ENCODE measurements at places on chromosomes 16 and 17.

GRCh38 chr17:50130559-50131305 lies 772 bp upstream of the SAMD14 start:
- no peak for DNase-seq

DNA sequence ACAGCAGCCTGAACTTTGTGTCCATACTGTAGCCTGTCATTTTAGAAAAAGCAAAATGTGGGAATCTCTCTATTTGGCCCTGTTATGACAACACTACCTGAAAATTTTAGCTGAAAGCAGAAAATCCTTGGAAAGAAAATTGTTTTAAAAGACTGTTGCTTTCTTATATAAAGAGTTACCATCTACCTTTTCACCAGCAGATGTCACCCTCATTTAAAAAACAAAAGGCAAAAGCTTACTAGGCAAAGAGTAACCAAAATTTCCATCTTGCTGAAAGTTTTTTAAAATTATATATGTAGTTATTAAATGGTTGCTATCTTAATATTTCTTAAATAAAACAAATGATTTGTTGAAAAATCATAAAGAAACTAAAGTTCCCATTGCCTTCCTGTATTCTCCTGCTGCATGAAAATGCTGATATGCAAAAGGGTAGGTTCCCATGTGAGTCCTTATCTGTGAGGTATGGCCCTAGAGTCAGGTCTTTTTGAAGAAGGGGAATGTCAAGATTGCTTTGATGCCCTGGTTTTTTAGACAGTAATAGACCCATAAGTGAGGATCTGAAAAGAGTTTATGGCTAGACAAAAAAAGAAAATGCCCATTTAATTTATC lies 61.0 kb downstream of the TNRC6C start:
- DNase-seq: peak; percentile 8

GRCh38 chr16:79844603-79845002 lies 244.1 kb upstream of the MAF start:
- no peak for DNase-seq

DNA sequence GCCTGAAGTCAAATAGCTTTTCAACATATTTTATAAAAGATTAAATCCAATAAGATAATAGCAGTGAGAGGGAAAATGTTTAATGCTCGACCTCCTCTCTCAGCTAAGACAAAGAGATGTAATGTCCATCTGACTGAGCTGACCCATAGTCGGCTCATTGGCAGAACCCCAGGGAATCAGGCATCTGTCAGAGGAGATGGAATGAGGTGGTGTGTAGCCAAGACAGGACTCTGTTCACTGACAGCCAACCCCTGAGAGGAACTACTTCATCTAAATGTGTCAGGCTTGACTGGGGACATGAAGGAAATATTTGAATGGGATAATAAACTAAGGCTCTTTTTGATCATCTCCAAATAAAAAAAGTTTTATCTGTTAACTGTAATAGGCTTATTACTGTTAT lies 188.0 kb downstream of the CDH11 start:
- no peak for DNase-seq

GRCh38 chr17:45129426-45129939 lies 2.8 kb downstream of the PLCD3 start:
- DNase-seq: no peak

GRCh38 chr17:50918933-50919296 lies 52.8 kb upstream of the TOB1 start:
- DNase-seq: no peak

DNA sequence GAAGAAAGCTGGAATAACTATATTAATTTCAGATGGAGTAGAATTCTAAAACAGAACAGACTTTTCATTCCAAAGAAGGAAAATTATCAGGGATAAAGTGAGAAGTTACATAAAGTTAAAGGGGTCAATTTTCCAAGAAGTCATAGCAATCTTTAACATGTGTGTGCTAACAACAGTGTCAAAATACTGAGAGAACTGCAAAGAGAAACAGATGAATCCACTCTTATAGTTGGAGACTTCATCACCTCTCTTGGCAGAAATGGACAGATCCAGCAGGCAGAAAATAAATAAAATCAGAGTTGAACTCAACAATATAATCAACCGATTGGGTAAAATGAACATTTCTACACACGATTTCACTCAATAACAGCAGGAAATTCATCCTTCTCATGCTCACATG lies 5.4 kb downstream of the ABCA9 start:
- no peak for DNase-seq

DNA sequence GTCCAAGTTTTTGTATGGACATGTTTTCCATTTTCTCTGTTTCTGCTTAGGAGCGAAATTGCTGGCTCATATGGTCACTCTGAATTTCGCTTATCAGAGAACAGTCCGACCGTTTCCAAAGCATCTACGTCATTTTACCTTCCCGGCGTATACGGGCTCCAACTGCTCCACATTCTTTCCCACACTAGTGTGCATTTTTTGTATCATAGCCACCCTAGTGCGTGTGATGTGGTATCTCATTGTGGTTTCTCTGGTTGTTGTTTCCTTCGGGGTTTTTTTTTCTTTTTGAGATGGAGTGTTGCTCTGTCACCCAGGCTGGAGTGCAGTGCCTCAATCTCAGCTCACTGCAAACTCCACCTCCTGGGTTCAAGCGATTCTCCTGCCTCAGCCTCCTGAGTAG lies 31.0 kb upstream of the BHLHA9 start:
- no peak for DNase-seq

DNA sequence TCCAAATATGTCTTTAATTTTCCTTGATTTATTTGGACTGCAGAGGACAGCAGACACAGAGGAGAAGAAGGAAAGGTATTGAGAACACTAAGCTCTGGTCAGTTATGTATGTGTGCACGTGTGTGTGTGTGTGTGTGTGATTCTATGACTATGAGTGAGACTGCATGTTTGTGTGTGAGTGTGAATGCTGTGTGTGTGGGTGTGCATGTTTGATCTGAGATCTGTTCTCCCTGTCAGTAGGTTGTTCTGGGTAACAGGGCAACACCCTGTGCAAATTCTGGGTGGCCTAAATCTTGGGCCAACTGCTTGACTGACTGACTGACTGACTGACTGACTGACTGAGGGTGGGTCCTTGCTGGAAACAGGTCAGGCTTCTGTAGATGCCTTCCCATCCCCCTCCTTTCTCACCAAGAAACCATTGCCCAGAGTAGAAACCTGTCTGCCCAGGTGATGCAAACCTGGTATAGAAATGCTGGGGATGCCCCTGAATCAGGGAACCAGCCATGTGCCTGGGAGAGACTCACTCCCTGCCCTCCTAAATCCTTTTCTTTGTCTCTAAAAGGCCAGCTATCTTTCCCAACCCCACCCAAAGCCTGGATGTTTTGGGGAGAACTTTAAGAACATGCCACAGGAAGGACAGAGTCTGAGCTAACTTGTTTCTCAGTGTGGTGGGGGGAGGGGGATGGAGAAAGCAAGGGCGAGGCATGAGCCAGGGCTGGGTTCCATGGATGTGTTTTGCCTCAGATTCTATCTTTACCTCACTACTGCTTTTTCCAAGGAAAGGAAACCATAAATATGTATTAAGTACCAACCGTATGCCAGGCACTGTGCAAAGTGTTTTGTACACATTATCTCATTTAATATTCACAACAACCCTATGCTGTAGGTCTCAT lies 4.5 kb upstream of the NR1D1 start:
- no peak for DNase-seq

- no peak for DNase-seq
Observed at GRCh38 chr17:81250286-81251093, 11.4 kb downstream of the NDUFAF8 start.

- no peak for DNase-seq
Observed at GRCh38 chr17:40464392-40464855, 21.2 kb downstream of the IGFBP4 start.

DNA sequence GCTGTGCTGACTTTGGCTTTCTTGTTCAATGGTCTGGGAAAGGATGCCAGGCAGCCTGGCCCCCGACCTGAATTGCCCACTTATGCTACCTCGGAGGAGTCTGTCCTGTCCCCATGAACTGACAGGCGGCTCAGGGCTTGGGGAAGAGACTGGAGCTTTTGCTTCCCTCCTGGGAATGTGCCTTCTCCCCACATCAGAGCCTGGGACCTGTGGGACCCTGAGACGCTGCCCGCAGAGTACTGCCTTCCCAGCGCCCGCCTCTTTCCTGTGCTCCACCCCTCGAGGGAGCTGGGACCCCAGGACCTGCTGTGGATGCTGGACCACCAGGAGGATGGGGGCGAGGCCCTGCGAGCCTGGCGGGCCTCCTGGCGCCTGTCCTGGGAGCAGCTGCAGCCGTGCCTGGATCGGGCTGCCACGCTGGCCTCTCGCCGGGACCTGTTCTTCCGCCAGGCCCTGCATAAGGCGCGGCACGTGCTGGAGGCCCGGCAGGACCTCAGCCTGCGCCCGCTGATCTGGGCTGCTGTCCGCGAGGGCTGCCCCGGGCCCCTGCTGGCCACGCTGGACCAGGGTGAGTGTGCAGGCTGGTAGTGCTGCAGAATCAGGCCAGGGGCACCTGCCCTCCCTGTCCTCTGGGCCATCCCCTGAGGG lies 18.5 kb downstream of the FCSK start:
- no peak for DNase-seq

DNA sequence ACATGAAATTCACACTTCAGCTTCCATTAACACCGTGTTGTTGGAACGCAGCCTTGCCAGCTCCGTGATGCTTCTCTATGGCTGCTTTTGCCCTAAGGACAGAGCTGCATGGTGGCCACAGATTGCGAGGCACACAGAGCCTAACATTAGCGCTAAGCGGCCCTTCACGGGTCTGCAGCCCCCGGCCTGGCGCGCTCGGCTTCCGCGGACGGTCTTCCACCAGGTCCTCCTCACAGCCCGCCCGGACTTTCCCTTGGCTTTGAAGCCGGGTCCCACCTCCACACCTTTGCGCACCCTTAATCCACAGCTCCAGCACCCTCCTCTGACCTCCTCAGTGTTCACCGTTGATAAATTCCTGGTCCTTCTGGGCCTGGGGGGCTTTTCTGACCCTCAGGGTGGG lies 19.6 kb downstream of the SCGB1C2 start:
- no peak for DNase-seq

GRCh38 chr16:54286366-54287130 lies at the start of gene IRX3:
Gene IRX3 (minus strand): TSS chr16:54286787. CDS start chr16:54286050, 737 bp downstream.
- DNase-seq: no peak

DNA sequence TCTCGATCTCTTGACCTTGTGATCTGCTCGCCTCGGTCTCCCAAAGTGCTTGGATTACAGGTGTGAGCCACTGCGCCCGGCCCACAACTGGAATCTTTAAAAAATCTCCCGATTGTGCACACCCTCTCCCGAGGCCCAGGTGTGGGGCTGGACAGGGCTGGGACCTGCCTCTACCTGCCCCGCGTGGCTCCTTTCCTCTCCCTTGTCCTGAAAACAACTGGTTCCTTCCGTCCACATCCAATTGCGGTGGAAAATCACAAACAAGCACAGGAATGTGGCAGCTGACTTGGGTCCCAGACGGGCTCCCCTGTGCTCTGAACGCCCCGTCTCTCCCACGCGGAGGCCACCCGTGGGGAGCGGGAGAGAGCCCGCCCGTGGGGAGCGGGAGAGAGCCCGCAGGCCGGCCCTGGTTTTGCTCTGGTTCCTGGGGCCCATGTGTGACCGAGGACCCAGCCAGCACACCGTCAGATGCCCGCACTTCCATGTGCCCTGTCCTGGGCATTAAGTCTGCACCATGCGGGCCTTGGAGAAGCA lies 3.0 kb upstream of the TMEM204 start:
- DNase-seq: no peak

DNA sequence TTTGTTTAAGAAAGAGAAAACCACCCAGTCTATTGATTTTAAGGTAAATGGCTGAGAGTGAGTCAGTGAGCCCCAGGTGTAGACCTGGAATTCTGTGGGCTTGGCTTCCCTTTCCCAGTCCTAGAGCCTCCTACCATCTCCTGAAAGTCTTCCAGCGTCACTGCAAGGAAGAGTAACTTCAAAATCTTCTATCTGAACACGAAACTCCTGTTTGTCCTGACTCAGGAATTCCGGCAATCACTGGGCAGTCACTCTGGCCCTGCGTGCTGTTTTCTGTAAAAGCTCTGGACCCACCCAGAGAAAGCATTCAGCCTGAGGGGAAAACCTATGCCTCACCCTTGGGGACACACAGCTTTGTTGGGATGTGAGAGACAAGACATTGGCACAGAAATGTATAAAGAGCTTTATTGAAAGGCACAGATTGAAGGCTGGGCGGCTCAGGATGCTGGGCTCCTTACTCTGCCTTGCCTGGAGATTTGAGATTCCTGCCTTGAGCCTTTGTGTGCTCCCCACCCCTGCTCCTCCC lies 15.9 kb downstream of the MINK1 start:
- no peak for DNase-seq

DNA sequence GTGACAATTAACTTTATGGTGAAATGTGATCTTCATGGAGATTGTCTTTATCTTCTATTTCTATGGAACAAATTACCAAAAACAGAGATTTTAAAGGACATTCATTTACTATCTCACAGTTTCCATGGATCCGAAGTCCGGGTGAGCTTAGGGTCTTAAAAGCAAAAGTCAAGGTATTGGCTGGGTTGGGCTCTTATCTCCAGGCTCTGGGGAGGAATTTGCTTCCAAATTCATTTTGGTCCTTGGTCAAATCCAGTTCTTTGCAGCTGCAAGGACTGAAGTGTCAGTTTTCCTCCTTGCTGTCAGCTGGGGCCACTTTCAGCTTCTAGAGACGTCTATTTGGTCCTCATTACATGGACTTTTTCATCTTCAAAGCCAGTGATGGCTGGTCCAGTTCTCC lies 395.8 kb upstream of the MAF start:
- no peak for DNase-seq

- DNase-seq: no peak
Observed at GRCh38 chr17:8272421-8272820, 16.0 kb upstream of the RANGRF start.

DNA sequence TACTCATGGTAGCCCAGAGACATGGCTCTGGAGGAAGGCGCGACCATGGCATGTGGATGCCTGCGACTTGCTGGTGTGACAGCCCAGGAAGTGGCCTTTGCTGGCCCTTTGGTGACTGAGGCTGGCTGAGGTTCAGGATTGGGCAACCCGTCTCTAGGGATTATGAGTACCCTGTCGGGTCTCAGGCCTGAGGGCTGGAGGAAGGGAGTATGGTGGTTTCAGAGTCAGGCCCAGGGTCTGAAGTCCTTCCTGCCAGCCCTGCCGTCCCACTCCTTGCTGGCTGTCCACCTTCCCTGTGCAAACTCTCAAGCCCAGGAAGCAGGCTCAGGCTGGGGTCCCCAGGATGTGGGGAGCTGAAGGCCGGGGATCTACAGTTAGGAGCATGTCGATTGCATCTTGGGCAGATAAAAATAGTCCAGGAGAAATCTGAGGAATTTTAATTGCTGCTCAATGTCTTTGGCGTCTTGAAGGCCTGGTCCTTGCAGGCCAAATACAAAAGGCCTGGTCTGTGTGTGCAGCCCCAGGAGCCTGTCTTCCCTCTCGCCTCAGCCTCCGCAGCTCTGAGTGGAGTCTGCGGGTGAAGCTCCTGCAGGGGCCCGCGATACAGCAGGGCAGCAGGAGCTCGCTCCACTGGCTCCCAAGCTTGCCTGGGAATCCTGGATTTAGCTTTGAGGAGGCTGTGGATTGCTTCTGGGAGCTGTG lies 52.5 kb downstream of the NKD1 start:
- no peak for DNase-seq
